ENCODE measurements at places on chromosomes 1 and 21.

GRCh38 chr1:159040893-159041724 is 31.4 kb downstream of the IFI16 start:
- DNase-seq = no peak

- no peak for DNase-seq
Observed at GRCh38 chr1:65725064-65725463, 67.6 kb upstream of the PDE4B start.

GRCh38 chr1:173043253-173043652 is 7.5 kb downstream of the TNFSF18 start:
- no peak for DNase-seq

DNA sequence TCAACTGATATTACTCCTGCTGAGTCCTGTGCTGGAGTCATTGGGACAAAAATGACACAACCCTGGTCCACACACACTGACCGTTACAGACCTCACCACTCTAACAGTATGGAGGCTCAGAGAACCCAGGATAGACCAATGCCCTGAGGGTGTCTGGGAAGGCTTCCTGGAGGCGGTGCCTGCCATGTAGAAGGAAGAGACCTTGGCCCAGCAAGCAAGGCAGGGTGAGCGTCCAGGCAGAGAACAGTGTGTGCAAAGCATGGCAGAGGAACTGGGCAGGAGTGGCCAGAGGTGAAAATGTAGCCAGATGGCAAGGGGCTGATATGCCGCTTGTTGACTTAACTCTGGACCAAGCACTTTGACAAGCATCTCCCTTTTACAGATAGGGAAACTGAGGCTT is 85.5 kb downstream of the VWA5B1 start:
- no peak for DNase-seq

DNA sequence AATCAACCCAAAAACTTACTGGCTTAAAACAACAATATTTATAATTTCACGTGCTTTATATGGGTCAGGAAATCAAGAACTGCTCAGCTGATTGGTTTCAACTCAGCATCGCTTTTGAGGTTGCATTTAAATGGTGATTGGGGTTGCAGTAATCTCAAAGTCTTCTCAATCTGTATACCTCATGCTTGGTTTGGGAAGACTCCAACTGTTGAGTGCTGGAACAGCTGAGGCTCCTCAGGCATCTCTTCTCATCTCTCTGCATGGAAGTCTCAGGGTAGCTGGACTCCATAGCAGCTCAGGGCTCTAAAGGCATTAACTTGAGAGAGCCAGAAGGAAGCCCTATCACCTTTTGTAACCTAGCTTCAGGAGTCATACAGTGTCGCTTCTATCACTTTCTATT is 35.1 kb downstream of the AK5 start:
- no peak for DNase-seq

Data from cortex of kidney (tissue), 1 donor.